ENCODE measurements at places on chromosomes 3 and 15.

GRCh38 chr3:186452517-186452916 is 90.5 kb upstream of the DGKG start:
- no peak for DNase-seq

GRCh38 chr3:195446359-195446758 is 3.5 kb upstream of the ACAP2 start:
- DNase-seq, result no peak

GRCh38 chr3:117003501-117003900 is 293.9 kb downstream of the TUSC7 start:
- no peak for DNase-seq

DNA sequence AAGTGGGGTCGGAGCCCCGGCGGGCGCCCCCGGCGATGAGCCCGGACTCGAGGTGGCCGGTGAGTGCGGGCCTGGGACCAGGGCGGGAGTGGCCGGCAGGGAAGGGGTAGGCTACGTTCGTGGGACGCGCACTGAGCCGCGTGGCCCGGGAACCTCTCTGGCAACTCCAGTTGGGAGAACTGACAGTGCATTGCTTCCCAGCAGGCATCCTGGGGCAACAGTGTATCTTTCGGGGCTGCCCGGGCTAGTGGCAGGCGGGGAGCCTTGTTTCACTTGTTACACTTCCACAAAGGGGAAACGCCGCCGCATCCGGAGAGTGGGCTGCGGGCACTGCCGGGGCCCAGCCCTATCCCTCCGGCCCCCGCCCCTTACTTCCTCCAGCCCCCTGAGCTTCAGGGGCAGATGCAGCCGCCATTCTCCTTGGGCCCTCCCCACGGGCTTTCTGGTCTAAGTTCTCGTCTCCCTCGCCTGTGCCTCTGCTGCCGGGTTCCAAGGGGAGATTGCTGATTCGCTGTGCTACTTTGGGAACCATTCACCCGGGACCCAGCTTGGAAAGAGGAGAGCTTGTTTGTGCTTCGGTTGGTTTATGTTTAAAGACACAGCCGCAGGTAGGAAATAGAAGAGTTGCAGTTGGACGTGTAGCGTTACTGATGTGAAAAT is 675 bp downstream of the BRPF1 start:
- peak; percentile 59 for DNase-seq
